ENCODE measurements at places on chromosomes 3 and 15.

GRCh38 chr15:76678766-76679165 lies 226.4 kb downstream of the SCAPER start:
- DNase-seq, result no peak

GRCh38 chr3:122257644-122258364 lies 67.2 kb upstream of the CSTA start:
- no peak for DNase-seq

DNA sequence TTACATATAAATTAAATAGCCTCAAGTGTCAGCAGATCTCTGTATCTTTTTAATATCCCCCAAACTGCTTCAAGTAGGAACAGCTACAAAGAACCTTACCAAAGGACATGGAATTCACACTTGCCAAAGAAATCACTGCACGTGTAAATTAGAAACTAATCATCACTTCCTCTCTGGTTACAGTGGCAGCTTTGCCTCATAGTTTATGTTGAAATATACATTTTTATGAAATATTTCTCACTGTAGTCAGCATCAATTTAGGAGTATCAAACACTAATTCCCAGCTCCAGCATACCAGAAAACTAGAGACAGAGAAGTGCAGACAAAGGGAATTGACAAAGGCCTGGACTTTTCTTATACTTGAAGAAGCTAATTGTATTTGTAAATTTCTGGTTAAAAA lies 260.9 kb downstream of the TIGIT start:
- no peak for DNase-seq

DNA sequence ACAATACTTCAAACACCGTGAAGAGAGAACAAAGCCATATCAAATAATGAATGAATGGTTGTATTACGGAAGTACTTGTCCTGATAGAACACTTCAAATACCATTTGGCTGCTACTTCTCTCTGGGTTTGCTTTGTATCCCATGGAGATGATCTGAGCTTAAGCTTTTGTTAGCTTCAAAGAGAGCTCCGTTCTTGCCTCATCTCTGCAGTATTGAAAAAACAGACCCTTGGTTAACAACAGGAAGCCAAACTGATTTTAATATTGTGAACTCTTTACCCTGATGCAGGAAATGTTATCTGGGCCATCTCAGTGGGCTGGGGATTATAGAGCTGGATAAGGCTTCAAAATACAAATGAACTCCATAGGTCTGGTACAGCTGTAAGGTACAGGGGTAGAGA lies 101.0 kb downstream of the CHL1 start:
- DNase-seq, result no peak

DNA sequence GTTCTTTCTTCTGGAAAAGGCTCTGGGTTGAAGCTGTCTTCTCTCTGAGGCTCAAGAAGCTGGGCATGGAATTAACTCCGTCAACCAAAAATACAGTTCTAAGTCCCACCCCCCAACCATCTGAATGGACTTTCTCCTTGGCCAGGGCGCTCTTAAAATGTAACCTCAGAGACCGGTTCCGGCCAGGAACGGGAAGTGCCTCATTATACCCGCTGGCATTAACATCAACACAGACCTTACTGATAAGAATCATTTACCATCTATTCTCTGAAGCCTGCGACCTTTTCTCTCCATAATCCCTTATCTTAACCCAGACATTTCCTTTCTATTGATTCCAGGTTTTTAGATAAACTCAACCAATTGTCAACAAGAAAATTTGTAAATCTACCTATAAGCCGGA lies 64.7 kb downstream of the ATP1B3 start:
- peak; percentile 24 for DNase-seq

DNA sequence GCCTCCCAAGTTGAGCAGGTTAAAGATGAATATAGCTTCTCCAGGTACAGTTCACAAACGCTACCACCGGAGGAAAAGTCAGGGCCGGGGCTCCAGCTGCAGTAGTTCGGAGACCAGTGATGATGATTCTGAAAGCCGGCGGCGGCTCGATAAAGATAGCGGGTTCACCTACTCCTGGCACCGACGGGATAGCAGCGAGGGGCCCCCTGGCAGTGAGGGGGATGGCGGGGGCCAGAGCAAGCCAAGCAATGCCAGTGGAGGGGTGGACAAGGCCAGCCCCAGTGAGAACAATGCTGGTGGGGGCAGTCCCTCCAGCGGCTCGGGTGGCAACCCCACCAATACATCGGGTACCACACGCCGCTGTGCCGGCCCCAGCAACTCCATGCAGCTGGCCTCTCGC lies 61.4 kb downstream of the SNRK start:
- DNase-seq, result no peak
